ENCODE measurements at places on chromosomes 12 and 14.

DNA sequence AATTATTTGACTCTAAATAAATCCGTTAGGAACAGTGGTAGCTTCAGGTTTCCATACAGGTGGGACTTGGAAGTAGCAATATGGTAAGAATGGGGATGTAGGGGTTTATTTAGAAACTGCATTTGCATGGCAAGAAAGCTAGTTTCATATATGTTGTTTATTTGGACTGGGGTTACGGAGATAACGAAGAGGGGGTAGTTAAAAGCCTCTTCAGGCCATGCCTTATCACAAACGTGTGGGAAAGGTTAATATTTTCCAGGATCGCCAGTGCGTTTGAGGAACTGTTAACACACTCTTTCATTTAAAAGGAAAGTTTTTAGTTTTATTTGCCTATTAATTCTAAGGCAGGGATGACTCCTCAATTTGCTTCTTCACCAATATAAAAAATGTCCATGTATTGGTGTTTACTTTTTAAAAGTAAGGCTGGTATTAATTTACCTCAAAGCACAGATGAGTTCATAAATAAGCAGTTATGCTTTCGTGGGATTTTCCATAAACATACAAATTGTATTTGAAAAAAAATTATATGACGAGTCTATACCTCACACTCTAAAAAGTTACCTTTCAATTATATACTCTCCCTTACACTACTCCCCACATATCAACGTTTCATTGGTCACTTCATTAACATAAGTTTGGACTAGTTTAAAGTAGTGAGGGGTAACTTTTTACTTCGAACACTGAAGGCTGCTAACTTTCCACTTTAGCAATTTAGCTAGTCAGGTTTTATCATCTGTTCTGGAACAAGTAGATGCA, 814 bp downstream of the RAB2B start:
- no peak for DNase-seq

- no peak for DNase-seq
These were observed 84.3 kb downstream of the TNFAIP2 start for GRCh38 chr14:103207388-103208072.

DNA sequence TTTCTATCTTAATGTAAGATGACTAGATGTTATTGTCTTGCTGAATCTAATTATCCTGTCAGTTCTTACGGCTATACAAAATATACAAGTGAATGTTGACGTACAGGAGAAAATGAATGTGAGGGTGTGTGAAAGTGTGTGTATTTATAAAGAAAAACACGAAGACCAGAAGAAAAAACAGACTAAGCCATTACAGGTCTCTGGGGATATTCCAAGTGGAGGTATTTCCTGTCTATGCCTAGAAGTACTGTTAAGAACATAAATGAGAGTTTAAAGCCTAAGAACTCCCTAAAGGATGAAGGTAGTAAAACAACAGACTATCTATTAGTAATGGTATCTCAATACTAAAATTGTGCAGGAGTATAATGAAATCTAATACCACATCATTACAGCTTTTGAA, 7.6 kb downstream of the MDM1 start:
- DNase-seq: no peak

GRCh38 chr12:127600211-127600610, 666.8 kb upstream of the TMEM132C start:
- DNase-seq: no peak

DNA sequence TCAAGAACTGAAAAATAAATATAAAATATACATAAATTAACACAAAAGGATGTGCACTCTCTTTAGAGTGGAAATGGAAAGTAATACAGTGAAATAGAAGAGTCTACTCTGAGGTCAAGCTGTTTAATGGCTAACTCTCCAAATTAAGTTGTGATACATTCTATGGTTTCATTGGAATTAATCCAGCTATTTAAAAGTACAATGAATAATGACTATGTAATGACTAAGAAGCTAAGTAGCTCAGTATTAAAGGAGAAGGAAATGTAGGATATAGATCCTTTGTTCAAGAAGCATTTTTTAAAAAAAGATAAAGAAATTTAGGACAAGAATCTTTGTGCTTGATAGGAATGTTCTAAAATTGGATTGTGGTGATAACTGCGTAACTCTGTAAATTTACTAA, 85.3 kb downstream of the LRP6 start:
- no peak for DNase-seq

Measured in stimulated activated CD8-positive, alpha-beta memory T cell treated with anti-CD3 and anti-CD28 coated beads, Interleukin-4, amount 100 ng/mL, for 1 hour (primary cell).